ENCODE measurements at places on chromosomes 16 and 17. TPM values are rescaled to one million over a fixed set of nuclear protein-coding genes. Genes with fewer than 3 reads are reported as not detected.

SSTR5 gene
- total RNA-seq, result not detected

HES7 gene
- 2.0 TPM for total RNA-seq

PTX4 gene
- total RNA-seq, result not detected

CLEC3A gene
- total RNA-seq, result not detected

NPIPA3 gene
- total RNA-seq, result not detected

C16orf92 gene
- not detected for total RNA-seq

SLC5A11 gene
- total RNA-seq, result 0.09 TPM

KRT31 gene
- total RNA-seq, result not detected

OR1F1 gene
- not detected for total RNA-seq

AANAT gene
- not detected for total RNA-seq

KRTAP2-1 gene
- total RNA-seq, result not detected

PPP1R27 gene
- total RNA-seq, result not detected

SLC16A5 gene
- total RNA-seq, result 3.4 TPM

TBC1D28 gene
- not detected for total RNA-seq

OXLD1 gene
- 11.9 TPM for total RNA-seq

ADAP2 gene
- total RNA-seq, result 0.99 TPM

GNG13 gene
- total RNA-seq, result not detected

ALDOA gene
- total RNA-seq, result 469 TPM

TBC1D3G gene
- not detected for total RNA-seq

ZNF750 gene
- not detected for total RNA-seq

TMC5 gene
- total RNA-seq, result 0.32 TPM

CSH1 gene
- not detected for total RNA-seq

CDH5 gene
- not detected for total RNA-seq

LCAT gene
- total RNA-seq, result 4.9 TPM

LLGL1 gene
- 70.5 TPM for total RNA-seq

KRT28 gene
- total RNA-seq, result not detected

CSH2 gene
- not detected for total RNA-seq

TMEM114 gene
- not detected for total RNA-seq

KRT24 gene
- total RNA-seq, result not detected

ATP2C2 gene
- total RNA-seq, result 0.71 TPM

C1QTNF8 gene
- total RNA-seq, result not detected

SEZ6 gene
- total RNA-seq, result 1.5 TPM

TEKT5 gene
- total RNA-seq, result 0.07 TPM

WFDC1 gene
- not detected for total RNA-seq

HID1 gene
- 5.0 TPM for total RNA-seq

NPIPB4 gene
- total RNA-seq, result 11.0 TPM

PMFBP1 gene
- 0.96 TPM for total RNA-seq

FAM83G gene
- total RNA-seq, result 24.3 TPM

TUBG2 gene
- 12.8 TPM for total RNA-seq

TMC8 gene
- total RNA-seq, result not detected

CD300C gene
- total RNA-seq, result not detected

HP gene
- not detected for total RNA-seq

KRT33A gene
- not detected for total RNA-seq

KIF18B gene
- total RNA-seq, result 15.1 TPM

LITAFD gene
- not detected for total RNA-seq

CRHR1 gene
- 3.4 TPM for total RNA-seq

KRT27 gene
- not detected for total RNA-seq

ATP2A3 gene
- 2.8 TPM for total RNA-seq

MT1A gene
- total RNA-seq, result not detected

CCL11 gene
- total RNA-seq, result not detected
